ENCODE measurements at places on chromosomes 3 and 15.

DNA sequence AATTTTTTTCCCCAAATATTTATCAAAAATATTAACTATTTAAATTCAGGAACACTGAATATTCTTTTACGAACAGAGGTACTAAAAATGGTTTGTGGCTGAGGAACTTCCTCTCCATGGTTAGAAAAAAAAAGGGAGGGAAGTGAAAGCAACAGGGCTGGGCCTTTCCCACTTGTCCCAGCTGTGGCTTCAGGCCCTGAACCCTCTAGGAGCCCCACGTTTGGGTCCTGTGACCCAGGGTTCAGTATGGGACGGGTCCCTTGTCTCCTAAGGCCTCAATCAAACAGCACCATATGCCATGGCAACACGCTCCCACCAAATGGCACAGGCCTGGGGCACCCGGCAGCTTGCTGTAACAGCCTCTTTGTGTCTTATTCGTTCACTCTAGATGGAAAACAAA, 32.4 kb downstream of the POC1A start:
- no peak for DNase-seq

- DNase-seq: no peak
These were observed 345.3 kb downstream of the TIGIT start for GRCh38 chr3:114639171-114639570.

DNA sequence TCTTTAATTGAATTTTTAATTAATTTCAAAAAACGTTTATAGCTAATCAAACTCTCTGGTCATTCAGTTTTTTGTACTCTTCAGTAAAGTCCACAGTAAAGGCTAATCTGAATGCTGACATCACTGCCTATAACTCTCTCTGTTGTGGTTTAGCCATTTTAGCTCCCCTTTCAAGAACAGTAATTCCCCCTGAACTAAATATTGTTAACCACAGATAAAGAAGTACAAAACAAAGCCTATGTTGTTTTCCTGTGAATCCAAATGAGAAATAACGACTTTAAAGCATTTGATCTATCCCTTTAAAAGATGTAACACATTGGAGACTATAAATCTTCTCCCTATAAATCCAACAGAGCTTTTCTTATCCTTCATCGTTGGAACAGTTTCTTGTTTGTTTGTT, 94.2 kb downstream of the ZBTB20 start:
- no peak for DNase-seq

DNA sequence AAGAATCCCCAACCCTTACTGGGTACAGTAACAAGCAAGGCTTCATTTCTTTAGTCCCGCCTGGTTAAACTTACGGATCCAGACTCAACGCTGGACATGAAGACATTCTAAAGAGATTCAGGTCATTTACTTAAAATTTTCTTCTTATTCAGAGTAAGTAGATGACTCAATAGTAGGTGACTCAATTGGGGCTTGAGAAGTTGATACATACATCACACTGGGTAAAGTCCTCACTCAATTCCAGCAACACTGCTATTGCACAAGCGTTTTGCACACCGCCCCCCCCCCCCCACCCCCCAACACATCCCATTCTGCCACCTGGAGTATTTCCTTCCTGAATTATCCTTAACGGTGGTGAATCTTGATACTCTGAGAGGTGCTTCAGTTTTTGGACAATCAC, 610.0 kb downstream of the FOXP1 start:
- no peak for DNase-seq

DNA sequence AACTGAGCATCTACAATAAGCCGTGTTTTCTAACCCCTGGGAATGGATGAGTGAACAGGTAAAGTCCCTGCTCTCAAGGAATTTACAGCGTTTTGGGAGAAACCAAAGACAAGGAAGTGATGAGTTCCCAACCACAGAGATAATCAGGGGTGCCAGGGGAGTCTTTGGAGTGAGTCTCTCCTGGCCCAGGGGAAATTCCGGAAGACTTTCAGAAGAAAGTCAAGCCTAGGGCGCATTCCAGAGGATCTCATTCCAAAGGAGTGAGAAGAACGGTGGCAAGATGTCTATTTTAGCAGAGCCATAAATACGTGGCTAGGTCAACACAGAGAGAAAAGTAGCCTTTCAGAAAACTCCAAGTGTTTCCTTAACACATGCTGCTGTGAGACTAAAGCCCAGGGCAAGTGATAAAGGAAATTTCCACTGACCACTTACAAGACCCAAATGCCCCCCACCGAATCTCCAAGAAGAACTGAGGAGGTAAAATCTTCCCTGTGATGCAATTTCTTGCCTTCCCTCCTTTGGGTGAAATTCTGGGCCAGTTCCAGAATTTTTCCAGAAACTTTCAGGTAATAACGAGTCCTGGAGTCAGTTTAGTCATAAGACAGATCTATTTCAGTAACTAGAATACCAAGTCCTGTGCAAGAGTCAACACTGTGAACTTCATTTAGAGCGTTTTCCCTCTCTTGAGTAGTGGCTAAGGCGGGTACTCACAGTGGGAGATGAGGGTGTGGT, 437.4 kb downstream of the NR2F2 start:
- DNase-seq: no peak

GRCh38 chr3:15572138-15572537, 29.2 kb downstream of the HACL1 start:
- no peak for DNase-seq

GRCh38 chr3:172868582-172869200, 118.2 kb downstream of the ECT2 start:
- DNase-seq: no peak

GRCh38 chr3:158352551-158352950, 218.4 kb upstream of the MLF1 start:
- DNase-seq: no peak

DNA sequence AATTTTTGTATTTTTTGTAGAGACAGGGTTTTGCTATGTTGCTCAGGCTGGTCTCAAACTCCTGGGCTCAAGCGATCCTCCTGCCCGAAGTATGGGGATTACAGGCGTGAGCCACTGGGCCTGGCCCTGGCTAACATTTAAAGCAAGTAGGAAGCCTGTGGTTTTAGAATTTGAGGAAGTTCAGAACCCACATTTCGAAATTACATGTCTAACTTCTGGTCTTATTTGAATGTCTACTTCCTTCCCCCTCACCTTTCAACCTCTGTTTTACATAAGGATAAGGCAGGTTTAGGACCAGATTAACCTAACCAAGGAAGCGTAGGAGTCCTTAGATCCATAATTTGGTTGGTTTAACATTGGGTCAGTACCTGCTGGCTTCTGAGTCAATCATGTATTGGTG, 120.5 kb upstream of the PROK2 start:
- no peak for DNase-seq

DNA sequence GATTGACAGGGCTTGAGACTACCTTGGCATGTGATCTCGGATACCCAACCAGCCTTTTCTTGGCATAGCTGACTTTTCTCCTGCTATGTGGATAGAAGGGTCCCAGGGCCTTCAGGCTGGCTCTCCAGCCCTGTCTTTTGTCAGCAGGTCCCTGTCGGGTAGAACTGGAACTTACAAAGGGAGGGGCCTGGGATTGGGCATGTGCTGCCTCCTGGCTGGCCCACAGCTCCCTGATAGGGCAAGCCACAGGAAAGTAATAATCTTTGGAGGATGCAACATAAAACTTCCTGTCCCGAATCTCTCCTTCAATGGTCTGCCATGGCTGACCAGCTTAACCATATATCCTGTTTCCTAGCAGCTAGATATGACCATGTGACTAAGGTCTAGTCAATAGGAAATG, 89.1 kb downstream of the ABHD5 start:
- DNase-seq: no peak

- no peak for DNase-seq
These were observed 259.4 kb downstream of the TLE3 start for GRCh38 chr15:69838338-69838737.

GRCh38 chr3:160810362-160811236, 54.6 kb downstream of the PPM1L start:
- DNase-seq: no peak

Data from activated CD8-positive, alpha-beta memory T cell treated with anti-CD3 and anti-CD28 coated beads for 4 hours (primary cell).